ENCODE measurements at places on chromosomes 5 and 9.

DNA sequence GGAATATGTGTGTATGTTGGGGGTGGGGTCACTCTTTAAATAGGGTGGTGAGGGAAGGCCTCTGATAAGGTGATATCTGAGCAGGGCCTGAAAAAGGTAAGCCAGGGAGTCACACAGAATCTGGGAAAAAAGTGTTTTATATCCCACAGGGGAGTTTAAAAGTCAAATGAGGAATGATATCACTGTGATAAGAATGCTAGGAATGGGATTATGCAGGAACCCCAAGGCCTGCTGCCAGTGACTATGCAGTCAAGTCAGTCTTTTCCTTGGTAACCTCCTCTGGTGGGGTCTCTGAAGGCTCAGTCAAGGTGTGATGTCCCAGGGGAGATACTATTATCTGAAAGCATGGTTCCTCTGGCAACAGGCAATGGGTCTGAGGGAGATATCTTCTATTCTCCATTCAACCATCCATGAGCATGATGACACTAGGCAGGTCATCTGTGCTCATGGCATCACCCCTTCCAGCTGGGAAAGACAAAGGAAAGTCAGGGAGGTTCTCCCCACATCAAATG is 53.5 kb downstream of the GRIA1 start:
- no peak for DNase-seq

DNA sequence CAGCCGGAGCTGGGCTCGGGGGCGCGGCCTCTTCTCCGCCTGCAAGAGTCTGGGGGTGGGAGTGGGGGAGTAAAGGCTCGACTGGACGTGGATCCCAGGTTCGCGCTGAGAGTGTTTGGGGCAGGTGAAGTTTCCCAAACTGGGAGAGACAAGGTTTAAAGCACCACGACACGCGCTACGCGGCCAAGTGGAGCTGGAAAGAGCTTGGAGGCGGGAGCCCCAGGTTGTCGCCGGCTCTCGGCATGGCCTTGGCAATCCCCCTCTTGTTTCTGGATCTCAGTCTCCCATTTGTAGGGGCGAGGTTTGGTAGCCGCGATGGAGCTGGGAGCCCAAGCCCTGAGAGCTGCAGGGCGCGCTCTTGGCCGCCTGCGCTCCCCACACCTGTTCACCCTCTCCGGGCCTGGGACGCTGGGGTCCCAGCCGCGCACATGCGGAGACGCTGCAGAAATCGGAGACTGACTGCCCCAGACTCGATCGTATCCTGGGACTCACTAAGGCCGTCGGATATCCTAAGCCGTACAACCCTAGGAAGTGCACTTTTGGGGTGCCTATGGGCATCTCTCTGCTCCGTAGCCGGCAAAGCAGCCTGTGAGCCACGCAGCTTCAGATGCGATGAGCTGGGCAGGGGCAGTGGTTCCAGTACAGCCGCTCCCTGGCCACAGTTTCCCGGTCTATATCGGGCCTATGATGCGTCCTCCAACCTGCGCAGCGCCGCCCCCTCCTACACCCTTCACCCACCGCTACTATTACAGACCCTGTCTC is 937 bp downstream of the TMOD1 start:
- DNase-seq, result no peak

DNA sequence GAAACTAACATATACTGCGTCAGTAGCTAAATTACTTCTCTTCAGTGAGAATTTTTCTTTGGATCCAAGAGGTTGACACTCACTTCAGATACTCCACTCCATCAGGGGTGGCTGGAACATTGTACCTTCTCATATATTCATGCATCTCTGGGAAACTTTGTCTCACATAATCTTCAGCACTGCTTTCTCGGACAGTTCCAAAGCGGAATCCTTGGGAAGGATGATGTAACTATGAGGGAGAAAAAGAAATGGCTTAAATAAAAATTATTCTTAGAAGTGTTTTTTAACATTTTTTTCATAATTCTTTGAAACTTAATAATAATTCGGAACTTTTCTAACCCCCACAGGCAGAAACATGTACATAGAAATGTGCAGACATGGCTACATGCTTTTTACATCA is 33.4 kb upstream of the PPP3R2 start:
- DNase-seq, result no peak

- no peak for DNase-seq
These were observed 118.8 kb downstream of the GAPVD1 start for GRCh38 chr9:125380406-125380805.

- no peak for DNase-seq
These were observed 18.3 kb upstream of the ARL14EPL start for GRCh38 chr5:116013936-116014335.

- DNase-seq, result no peak
These were observed 15.1 kb upstream of the NCS1 start for GRCh38 chr9:130157079-130157478.

- no peak for DNase-seq
These were observed 6.4 kb upstream of the MEF2C start for GRCh38 chr5:88889189-88890069.

GRCh38 chr5:78813286-78813685 is 164.7 kb upstream of the LHFPL2 start:
- no peak for DNase-seq

Data from stimulated activated CD4-positive, alpha-beta T cell treated with anti-CD3 and anti-CD28 coated beads, Interleukin-2, amount 100 ng/mL, for 24 hours (primary cell).